ENCODE measurements at places on chromosomes 6 and 20.

DNA sequence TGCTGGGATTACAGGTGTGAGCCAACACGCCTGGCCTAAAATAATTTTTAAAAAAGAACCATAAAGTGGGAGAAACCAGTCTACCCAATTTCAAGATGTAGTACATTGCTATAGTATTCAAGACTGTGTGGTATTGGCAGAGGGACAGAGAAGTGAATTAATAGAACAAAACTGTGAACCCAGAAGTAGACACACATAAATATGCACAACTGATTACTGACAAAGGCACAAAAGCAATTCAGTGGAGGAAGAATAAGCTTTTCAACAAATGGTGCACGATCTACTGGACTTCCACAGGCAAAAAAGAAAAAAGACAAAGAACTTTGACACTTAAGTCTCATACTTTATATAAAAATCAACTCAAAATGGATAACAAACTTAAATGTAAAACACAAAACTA is 15.5 kb downstream of the ZBTB2 start:
- no peak for DNase-seq

DNA sequence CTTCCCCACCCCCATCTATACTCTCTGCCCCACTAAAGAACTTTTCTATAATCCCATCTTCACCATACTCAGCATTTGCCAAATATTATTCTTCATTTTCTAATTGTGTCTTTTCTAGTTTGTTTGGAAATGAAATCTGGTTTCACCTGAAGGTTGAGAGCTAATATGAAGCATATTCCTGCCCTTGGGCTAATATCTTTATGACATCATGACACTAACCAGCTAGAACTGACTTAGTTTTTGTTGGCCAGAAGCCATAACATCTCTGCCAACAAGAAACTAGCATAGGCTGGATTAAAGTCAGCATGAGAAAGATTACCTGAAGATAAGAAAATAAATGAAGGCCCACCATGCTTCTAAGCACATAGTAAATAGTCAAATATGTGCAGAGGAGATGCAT is 16.7 kb downstream of the UNC5CL start:
- no peak for DNase-seq

GRCh38 chr20:1001116-1001515 is 995 bp downstream of the RSPO4 start:
- DNase-seq: no peak

GRCh38 chr6:160253714-160254113 is 4.9 kb downstream of the SLC22A2 start:
- DNase-seq: no peak

DNA sequence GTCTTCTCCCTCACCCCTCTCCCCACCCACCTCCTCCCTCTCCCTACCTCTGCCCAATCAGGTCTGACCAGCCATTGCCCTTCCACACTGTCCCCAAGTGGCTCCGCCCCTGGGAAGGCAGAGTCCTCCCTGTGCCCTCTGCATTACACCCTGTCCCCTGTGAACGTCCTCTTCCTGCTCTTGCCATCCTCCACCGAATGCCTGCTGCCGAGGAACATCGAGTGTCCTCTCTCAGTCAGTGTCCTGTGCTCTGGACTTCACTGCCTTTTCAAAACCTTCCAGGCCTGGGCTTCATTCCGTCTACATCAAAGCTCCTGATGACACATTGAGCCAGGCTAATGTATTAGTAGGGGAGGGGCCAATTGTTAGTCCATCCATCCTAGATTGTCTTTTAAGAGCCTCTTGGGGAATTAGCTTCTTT is 3.3 kb upstream of the PACSIN1 start:
- DNase-seq: peak; percentile 73

- DNase-seq: no peak
Observed at GRCh38 chr6:39365281-39366074, 43.0 kb upstream of the KCNK16 start.

DNA sequence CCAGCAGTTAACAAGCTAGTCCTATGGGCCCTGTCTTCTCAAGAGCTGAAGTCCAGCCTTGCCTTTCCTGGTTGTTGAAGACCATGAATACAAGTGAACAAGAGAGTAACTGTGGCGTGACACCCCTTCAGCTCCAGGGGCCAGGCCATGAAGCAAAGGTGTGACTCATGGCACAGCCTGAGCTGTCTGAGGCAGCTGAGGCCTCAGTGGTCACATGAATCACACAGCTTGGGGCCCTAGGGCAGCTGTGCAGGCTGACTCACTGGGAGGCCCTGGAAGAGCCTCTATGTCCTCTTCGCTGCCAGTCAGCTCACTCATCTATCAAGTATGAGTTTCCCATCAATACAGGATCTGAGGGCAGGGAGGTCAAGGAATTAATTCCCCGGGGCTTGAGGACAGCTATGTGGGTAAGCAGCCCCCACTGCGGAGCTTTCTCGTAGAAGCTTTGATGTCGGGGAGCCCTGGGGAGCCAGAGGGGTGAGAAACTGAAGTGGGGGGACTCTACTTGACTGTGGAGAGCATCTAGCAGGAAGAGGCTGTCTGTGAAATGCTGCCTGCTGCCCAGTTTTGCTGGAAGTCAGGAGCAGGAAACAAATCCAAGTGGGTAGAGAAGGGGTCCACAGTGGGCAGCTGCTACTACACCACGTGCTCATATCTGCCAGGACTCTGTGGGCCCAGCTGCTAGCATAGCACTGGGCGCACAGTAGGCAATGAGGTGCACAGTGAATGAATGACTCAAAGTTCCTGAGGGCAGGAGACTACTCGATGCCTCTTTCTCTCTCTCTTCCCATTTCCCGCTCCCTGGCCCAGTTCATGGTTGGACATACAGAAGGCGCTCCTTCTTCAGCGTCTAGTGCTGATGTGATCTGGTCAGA is 13.7 kb upstream of the FAM83C start:
- no peak for DNase-seq

DNA sequence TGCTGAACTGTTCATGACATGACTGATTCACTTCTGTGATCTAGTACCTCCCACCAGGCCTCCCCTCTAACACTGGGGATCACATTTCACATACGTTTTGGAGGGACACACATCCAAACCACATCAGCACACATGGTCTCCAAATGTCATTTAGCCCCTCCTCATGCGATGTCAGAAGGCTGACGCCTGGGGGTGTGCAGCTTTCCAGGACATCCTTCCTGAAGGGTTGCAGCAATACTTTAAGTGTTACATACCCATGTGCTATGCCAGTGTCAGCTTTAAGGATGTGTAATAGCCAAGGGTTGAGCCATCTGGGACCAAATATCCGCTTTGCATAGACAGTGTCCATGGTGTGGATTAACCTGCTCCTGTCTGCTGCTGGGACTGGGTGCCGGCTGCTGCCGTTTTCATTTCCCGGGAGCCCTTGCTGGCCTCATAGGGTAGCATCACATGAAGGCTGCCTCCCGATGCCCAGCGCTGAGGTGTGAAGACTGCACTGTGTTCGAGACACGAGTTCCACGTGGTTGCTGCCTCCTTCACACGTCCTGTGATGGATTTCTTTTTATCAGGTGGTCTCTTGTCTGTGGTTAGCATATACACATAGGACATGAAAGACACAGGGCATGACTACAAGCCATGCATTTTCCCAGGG is 219.0 kb downstream of the THBS2 start:
- DNase-seq: no peak

- DNase-seq: peak; percentile 93
Observed at GRCh38 chr20:35561268-35561667, 19.4 kb downstream of the ERGIC3 start.

- DNase-seq: no peak
Observed at GRCh38 chr6:97304701-97305100, 21.7 kb upstream of the MMS22L start.
